ENCODE measurements at places on chromosomes 12 and 14. TPM values are rescaled to one million over a fixed set of nuclear protein-coding genes. Genes with fewer than 3 reads are reported as not detected.

Gene FOXG1
- not detected for total RNA-seq

Gene AQP5
- not detected for total RNA-seq

Gene COQ6
- total RNA-seq: 20.0 TPM

Gene TMEM30B
- total RNA-seq: 28.8 TPM

Gene TAS2R13
- 0.42 TPM for total RNA-seq

DNA sequence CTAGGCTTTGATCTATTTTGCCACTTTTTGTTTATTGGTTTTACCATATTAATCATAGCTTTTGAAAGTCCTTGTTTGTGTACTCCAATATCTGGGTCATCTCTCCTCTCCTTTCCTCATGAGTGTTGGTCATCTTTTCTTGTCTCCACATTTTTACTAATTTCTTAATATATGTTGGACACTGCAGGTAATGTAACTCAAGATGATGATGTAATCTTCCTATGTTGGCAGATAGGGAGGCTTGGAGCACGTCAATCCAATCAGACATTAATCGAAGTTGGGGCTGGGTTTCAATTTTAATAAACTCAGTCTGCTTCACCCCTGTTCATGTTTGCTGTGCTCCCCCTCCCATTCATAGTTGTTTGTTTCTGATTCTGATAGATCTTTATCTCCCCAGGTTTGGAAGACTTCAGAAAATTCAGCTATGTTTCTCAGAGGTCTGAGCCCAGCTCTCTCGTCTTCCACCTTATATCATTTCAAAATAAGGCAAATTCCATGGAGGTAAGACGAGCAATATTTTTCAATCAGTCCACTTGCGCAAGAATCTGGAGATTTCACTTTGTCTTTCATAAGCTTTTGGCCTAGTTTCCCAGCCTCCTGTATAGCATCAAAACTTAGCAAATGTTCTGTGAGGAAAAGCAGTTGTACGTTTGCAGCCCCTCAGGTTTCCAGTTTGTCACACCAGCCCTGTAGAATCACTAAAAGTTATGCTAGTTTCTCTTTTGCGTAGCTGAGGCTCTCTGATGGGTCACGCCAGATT is 504.1 kb downstream of the TMTC2 start:
- DNase-seq: no peak

DNA sequence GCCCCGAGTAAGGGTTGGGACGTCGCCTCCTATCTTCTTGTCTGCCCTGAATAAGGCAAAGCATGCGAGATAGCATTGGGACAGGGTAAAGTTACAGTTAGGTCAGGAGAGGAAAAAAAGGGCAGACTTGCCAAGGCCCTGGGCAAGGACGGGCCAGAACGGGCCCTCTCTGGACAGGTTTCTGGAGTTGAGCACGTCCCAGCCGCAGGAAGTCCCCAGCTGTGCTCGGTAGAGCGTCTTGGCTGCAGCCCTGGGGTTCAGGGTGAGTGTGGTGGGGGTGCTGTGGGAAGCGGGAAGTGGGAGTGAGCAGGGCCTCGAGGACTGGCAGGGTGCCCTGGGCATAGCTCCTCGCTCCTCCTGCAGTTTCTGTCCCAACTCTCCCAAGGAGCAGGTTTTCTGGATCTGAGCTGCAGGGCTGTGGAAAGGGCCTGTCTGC is 5.4 kb downstream of the RPS6KL1 start:
- no peak for DNase-seq

DNA sequence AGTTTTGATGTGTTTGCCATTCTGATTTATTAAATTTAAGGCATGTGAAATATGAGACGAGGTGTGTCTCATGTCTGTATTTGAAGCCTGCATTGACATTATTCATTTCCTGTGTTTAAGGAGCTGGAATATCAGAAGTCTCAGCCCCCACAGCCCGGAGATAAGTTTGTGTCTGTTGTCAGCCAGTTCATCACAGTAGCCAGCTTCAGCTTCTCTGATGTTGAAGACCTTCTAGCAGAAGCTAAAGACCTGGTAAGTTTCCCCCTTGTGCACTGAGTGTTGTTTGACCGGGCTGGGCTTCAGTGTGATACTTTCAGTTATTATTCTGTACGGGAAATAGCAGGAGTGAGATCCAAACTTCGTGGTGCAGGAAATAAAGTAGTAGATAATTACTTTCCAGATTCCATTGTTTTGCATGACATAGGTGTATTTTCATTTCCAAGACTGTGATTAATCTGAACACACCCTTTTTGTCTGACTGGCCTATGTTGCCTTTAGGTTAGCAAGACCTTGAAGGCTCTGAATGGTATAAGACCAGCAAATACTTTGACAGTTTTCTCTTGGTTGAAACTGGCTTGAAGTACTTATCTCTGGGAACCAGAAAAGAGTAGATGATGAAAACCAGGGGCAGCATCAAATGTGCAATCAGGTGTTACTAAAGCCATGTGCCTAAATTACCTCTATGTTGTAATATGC is 101.5 kb downstream of the GPR135 start:
- peak; percentile 68 for DNase-seq

DNA sequence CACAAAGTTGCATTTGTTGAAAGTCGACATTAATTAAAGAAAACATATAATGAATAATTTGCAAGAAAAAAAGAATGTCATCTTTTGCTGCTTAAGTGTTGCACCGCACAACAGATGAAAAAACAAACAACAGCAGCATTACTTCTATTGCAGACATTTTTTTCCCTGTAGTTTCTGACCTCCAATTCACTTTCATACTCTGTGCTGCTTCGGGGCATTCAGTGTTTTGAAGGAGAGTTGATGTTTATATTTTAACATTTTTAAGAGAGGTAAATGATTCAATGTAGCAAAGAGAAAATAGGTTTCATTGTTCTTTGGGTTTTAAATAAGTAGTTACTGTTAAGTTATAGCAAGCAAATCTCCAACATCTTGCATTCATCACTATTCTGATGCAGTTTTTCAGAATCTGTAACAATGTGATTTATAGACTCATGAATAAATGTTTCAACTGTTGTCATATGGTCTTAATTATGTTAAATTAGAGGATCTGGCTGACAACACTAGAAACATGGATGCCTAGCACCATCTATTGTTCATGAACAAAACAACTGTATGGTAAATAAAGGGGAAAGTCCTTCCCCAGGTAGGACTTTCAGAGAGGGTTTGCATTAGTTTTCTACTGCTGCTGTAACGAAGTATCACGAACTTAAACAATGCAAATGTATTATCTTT is 168.1 kb downstream of the BCAT1 start:
- peak; percentile 4 for DNase-seq

DNA sequence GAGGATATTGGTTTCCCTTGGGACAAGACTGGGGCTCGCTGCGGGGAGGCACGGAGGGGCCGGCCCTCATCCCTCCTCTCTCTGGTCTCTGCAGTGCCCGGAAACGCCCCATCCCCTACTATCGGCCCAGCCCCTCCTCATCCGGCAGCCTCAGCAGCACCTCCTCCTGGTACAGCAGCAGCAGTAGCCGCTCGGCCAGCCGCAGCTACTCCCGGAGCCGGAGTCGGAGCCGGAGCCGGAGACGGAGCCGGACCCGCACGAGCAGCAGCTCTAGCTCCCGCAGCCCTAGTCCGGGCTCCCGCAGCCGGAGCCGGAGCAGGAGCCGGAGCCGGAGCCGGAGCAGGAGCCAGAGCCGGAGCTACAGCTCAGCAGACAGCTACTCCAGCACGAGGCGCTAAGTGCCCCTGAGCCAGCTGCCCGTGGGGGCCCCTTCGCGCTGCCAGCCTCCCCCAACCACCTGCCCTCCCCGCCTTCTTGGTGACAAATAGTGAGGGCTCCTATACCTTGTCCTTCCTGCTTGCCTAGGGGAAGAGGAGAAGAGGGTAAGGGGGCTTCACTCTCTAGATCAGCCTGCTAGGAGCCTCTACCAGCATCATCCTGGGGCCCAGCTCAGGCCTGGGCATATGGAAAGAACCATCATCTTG is 22.2 kb upstream of the HSPB8 start:
- no peak for DNase-seq

- DNase-seq: peak; percentile 71
These were observed 12.9 kb downstream of the MMP14 start for GRCh38 chr14:22849212-22849819.

DNA sequence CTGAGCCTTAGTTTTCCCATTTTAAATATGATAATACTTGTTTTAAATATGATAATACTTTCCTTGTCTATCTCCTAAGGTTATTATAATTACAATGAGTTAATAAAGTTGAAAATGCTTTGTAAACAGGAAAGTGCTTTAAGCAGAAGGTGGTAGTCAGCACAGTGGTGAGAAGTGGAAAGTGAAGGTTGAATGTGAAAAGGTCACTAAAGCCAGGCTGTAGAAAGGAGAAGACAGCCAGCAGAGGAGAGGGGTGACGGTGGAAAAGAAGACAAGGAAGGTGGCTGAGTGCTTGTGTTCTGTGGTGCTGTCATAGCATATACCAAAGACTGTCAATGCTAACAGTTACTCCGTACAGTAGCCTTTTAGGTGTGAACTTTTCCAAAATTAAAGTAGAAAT is 117.8 kb downstream of the ESR2 start:
- no peak for DNase-seq

GRCh38 chr14:101623685-101624444 is 62.6 kb downstream of the DIO3 start:
- DNase-seq: no peak

DNA sequence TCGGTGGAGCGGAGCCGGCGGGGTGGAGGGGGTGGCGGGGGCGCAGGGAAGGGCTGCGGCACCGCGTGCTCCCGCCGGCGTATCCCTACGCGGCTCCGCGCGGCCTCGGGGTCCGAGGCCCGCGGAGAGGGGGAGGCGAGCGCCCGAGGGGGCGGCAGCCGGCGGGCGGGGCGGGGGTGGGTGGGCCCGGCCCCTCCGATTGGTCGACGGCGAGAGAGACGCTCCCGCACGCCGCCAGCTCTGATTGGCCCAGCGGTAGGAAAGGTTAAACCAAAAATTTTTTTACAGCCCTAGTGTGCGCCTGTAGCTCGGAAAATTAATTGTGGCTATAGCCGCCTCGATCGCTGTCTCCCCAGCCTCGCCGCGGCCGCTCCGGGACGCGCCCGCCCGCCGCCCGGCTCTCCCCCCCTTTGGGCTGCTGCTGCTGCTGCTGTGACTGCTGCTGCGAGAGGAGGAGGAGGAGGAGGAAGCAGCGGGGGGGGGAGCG is at the start of gene FOXG1:
FOXG1 (plus strand) TSS at position 319 of the 487 bp plus-strand sequence. CDS start 493 bp downstream, outside the sequence.
- DNase-seq: no peak

DNA sequence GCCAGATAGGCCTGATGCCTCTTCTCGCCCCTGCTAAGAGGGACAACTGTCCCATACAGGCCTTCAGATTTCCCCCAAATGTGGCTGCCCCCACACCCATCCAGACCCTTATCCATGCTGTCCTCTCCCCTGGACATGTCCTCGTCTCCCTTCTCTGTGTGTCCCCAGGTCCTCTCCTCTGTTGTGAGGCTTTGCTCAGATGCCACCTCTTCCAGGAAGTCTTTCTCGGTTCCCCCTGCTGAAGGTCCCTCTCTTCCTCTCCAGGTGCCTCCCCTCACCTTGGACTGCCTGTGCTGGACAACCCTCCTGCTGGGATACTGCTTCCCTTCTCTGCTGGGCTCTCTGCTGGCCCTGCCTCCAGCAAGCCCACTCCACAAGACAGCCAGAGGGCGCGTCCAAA is 33.7 kb downstream of the BEGAIN start:
- DNase-seq: no peak

GRCh38 chr12:99232324-99232723 is 415.2 kb upstream of the GARIN6 start:
- no peak for DNase-seq

DNA sequence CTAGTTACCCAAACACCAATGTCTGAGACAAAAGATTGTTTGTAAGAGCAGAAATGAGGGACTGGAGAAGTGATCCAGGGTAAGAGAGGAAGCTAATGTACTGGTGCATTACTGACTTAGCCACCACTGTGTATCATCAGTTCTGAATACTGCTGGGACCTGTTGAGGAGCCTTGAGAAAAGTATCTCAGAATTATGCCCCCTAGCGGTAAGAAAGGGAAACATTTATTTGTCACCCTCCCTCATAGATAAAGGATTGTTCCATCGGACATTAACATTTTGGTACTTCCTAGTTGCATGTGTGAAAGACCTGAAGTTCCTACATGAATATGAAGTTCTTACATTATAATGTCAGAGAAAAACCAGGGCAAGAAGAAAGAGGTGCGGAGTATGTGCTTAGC is 612.5 kb downstream of the FSCB start:
- DNase-seq: no peak

DNA sequence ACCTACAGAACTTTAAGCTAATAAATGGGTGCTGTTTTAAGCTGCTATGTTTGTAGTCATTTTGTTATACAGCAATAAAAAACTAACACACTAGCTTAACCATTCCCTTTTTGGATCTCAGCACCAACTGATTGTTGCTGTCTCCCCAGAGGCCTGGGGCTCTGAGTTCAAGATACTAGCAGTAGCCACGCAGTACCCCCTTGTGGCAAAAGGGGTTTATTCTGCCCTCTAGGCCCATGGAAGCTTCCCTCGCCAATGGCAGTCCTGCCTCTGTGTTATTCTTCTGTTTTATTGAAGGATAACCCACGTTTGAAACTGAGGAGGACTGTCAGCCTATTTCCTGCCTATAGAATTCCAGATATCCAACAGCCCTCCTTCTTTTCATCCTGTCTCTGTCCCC is 455.3 kb upstream of the ATP2B1 start:
- DNase-seq: no peak

- DNase-seq: no peak
These were observed 215.5 kb downstream of the PIK3C2G start for GRCh38 chr12:18476861-18477260.

DNA sequence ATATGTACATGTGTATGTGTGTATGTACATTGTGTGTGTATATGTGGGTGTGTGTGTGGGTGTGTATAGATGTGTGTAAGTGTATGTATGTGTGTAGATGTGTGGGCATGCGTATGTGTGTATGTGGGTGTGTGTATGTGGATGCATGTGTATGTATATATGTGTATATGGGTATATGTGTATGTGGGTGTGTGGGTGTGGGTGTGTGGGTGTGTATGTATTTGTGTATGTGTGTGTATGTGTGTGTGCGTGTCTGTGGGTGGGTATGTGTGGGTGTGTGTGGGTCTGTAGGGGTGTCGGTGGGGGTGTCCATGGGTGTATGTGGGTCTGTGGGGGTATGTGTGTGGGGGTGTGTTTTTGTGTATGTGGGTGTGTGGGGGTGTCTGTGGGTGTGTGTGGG is 101.6 kb downstream of the PIWIL1 start:
- DNase-seq: no peak

DNA sequence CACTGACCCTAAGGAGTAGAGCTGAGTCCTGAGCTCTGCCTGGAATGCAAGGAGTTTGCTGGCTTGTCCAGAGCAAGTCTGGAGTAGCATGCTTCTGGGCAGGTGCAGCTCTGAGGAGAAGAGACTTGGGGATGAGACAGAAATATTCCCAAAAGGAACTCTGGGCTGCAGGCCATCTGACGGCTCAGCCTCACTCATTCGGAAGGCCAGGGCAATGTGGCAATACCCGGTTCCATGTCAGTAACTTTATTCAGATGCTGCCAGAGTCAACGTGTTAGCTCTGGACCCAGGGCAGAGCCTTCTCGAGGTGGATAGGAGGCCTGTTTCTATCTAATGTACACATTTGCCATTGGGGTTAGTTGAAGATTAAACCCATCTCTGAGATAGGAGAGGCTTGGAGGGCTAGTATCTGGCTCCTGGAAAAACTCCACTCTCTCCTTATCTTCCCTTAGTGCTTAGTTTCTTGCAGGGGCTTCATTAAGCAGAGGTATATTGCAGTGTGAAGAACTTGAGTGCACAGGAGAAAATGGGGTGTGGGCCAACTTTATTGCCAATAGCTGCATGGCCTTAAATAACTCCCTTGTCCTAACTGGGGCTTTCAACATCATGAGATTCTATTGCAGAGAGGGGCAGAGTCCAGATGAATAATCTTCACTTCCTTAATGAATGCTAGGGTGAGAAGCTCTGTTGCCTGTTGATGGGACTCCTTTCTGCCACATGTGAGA is 65.6 kb downstream of the NTF3 start:
- DNase-seq: no peak
